Esophagus squamous epithelium (tissue), 5 donors: ENCODE measurements at places on chromosomes 16 and 17. TPM values are rescaled to one million over a fixed set of nuclear protein-coding genes. Genes with fewer than 3 reads are reported as not detected.

The ZNF207 gene
- total RNA-seq = 181 TPM

The LRRC75A gene
- 0.11 TPM for total RNA-seq

The SEPTIN12 gene
- total RNA-seq = not detected

The SLC38A8 gene
- total RNA-seq = not detected

The TRPV3 gene
- total RNA-seq = 0.99 TPM

The KRT27 gene
- total RNA-seq = not detected

The ITGAD gene
- total RNA-seq = not detected

The TBC1D3I gene
- total RNA-seq = not detected

The PER1 gene
- total RNA-seq = 33.6 TPM

The CPNE7 gene
- total RNA-seq = 2.9 TPM

The HIGD1B gene
- 2.3 TPM for total RNA-seq

The TMEM114 gene
- total RNA-seq = not detected

The RPS6KB1 gene
- 18.4 TPM for total RNA-seq
